Endothelial cell of umbilical vein (primary cell): ENCODE measurements at places on chromosomes 5 and 9. TPM values are rescaled to one million over a fixed set of nuclear protein-coding genes. Genes with fewer than 3 reads are reported as not detected.

The IFNA13 gene
- not detected in 2 replicates for total RNA-seq

The FOXD4 gene
- 0.35 and 0.42 TPM in 2 replicates for total RNA-seq

The DOCK2 gene
- 0.62 and 4.8 TPM in 2 replicates for total RNA-seq

The GABRA6 gene
- total RNA-seq, result not detected in 2 replicates

The SLC1A3 gene
- total RNA-seq, result 0.44 TPM in 1 of 2 replicates, not detected in the other

The LCN9 gene
- total RNA-seq, result not detected in 2 replicates

The PCDHA11 gene
- total RNA-seq, result 0.12 TPM in 1 of 2 replicates, not detected in the other

The FBP1 gene
- total RNA-seq, result 2.2 and 3.8 TPM in 2 replicates

The ZBTB26 gene
- total RNA-seq, result 4.8 and 5.0 TPM in 2 replicates

The FPGS gene
- total RNA-seq, result 90.2 and 90.7 TPM in 2 replicates

The CARD9 gene
- total RNA-seq, result 0.16 and 0.71 TPM in 2 replicates

The STPG3 gene
- total RNA-seq, result not detected in 2 replicates

The DENND1A gene
- 15.7 and 18.5 TPM in 2 replicates for total RNA-seq

- no peak for DNase-seq
These were observed 119.6 kb downstream of the SEMA6A start for GRCh38 chr5:116455061-116455460.

DNA sequence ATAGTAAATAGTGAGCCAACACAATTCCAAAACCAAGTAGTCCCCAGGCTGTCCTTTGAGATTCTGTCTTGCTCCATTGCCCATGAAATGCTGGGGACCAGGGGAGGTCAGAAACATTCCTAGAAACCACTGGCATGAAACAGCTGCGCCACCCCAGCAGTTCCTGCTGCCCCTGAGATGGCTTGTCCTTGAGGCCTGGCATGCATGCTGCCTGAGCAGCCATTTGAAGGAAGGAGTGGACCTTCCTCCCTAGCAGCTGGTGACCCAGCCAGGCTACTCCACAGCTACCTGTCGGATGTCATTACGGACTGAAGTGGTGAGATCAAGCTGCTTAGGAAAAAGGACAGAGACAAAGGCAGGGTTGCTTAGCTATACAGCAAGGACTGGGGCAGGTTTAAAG lies 260.6 kb downstream of the DENND1A start:
- DNase-seq, result no peak

DNA sequence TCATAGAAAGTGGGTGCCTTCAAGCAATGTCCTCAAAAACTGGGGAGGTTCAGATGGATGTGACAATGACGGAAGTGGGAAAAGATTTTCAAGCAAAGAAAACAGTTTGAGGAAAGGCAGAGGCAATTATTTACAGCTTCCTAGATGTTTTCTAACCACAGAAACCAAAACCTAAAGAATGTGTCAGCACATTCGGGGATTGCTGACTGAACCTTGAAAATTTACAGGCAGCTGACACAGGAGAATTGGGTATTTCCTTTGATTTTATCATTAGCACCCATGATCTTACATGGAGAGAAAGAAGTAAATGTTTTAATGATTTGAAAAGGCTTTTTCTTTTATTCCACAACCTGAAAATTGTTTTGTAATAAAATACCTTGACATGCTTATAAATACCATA lies 369.0 kb downstream of the ACTL7B start:
- DNase-seq, result no peak

DNA sequence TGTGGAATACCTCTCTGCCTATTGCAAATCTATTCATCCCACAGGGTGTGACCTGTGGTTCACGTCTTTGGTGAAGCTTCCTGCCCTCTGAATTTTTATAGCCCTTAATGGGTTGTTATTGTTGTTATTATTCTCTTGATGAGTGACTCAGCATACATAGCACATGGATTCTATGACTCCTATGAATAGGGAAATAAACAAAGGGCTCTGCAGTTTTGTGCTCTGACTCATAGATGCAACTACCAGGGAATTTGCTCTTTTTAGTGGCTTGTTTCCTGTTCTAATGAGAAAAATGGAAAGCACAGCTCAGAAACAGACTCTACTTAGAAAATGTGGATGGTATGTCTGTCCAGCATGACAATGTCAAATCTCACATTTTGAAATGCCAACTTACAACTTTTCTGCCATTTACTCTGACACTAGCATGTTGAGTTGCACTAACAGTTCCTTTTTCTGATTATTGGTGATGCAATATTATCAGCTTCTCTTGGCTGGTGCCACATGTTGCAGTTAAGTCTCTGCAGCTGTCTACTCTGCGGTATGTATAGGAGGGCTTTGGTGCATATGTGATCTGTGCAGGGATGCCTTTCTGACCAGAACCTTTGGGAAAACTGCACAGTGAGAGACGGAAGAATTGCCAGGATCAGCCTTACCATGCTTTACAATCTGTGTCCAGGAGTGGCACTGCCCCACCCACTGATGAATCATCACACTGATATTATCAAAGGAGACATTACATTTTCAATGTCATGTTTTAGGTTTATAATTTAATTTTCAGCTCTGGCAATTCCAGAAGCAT lies 996.4 kb upstream of the WWC1 start:
- DNase-seq, result peak; percentile 92

DNA sequence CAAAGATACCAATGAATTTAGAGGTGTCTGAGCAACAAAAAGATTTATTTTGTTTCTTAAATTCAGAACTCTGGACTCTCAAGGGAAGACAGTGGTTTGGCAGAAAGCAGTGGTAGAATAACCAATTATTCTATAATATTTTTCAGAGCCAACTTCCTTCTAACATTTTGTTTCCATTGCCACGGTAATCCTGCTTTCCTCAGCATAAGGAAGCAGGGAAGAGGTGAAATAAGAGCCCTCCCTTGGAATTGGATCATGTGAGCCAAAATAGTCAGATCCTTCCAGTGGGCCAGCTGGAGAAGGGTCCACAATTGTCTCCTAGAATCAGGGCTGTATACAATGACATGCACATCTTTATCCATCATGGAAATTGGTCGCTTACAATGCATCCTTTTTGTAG lies 130.0 kb upstream of the MAP1B start:
- DNase-seq, result no peak

- DNase-seq, result peak; percentile 57
These were observed 48.7 kb downstream of the KIAA1958 start for GRCh38 chr9:112535301-112535700.

- DNase-seq, result no peak
These were observed 95.1 kb upstream of the ARAP3 start for GRCh38 chr5:141777130-141777529.

- no peak for DNase-seq
These were observed 178.5 kb downstream of the RAB3C start for GRCh38 chr5:58761407-58761806.

- no peak for DNase-seq
These were observed 20.4 kb upstream of the CYFIP2 start for GRCh38 chr5:157245476-157245875.

DNA sequence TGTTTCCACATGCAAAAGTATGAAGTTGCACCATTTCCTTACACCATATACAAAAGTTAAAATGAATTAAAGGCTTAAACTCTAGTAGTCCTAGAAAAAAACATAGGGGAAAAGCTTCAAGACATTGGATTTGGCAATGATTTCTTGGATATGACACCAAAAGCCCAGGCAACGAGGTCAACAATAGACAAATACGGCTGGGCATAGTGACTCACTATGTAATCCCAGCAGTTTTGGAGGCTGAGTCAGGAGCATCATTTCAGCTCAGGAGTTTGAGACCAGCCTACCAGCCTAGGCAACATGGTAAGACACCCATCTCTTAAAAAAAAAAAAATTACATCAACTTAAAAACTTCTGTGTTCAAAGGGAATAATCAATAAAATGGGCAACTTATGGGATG lies 30.9 kb upstream of the SREK1 start:
- no peak for DNase-seq

DNA sequence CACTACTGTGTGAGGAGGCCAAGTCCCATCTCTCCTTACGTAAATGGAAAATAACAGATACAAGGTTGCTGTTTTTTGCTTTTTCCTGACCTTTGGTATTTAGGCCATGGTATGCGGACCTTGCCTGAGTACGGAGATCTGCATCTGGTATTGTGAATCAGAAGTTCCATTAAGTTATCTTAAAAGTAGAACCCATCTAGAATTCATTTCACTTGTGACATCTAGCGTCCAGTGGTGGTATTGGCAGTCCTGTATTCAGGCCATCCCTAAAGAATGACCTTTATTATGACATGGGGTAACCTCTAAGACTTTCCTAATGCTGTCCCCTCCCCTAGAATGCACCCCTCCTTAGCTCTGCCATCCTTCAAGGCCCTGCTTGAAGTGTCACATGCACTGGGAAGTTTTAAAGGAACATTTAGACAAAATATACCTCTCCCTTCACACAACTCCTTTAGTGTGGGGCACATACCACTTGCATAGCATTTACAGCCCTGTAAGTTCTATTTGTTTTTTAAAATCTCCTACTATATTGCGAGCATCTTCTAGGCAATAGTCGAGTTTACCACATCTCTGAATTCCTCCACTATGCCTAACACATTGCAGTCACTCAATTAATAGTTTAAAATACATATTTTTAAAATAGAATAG lies 1.9 kb upstream of the SPDL1 start:
- peak; percentile 72 for DNase-seq

DNA sequence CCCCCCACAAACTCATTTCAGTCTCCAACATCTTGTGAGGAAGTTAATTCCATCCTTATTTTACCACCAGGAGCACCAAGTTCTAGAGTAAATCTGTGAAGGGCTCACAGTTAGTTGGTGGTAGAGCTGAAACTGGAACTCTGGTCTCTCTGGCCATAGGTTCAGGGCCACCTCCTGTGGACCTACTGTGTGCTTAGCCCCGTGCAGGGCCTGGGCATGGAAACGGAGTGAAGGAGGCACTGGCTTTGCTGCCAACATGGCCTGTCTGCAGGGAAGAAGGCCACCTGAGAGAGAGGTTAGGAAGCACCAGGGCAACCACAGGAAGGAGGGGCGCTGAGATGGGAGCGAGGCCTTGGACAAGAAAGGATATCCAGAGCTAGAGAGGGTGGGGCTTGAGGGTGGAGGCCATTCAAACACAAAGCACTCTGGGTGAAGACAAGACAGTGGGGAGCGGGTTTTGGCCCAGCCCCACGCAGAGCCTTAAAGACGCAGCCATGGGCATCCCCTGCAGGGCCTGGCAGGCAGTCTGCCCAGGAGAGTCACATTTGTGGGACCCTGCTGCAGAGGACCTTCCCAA lies 16.0 kb upstream of the DAB2IP start:
- no peak for DNase-seq

DNA sequence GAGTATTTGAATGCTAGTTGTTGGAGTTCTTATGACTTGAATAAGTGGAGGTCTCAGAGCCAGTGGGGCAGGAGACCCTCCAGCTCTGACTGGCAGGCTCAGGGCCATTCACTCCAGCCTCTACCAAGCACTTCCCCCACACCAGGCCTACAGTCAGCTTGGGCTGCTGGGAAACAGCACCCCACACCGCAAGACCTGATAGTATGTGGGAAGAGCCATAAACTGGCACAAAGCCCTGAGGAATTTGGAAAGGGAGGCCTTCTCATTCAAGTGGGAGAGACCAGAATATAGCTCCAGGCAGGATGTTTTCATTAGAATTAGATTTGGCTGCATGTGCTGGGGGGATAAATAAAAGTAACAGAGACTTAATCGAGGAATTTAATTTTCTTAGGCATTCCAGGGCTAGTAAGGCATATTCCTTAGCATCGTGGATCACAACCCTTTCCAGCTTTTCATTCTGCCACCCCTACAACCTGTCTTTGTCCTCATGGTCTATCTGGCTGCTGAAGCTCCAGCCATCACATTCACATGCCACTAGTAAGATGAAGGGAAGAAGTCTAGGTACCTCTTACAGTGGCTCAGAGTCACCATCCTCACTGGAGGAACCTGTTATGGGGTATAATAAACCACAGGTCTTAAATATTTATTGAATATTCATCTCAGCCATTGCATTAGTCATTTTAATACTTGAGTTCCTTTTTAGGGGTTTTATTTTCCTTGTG lies 47.5 kb downstream of the TMOD1 start:
- DNase-seq, result no peak

GRCh38 chr9:121731090-121731489 lies 79.7 kb downstream of the DAB2IP start:
- DNase-seq, result no peak

DNA sequence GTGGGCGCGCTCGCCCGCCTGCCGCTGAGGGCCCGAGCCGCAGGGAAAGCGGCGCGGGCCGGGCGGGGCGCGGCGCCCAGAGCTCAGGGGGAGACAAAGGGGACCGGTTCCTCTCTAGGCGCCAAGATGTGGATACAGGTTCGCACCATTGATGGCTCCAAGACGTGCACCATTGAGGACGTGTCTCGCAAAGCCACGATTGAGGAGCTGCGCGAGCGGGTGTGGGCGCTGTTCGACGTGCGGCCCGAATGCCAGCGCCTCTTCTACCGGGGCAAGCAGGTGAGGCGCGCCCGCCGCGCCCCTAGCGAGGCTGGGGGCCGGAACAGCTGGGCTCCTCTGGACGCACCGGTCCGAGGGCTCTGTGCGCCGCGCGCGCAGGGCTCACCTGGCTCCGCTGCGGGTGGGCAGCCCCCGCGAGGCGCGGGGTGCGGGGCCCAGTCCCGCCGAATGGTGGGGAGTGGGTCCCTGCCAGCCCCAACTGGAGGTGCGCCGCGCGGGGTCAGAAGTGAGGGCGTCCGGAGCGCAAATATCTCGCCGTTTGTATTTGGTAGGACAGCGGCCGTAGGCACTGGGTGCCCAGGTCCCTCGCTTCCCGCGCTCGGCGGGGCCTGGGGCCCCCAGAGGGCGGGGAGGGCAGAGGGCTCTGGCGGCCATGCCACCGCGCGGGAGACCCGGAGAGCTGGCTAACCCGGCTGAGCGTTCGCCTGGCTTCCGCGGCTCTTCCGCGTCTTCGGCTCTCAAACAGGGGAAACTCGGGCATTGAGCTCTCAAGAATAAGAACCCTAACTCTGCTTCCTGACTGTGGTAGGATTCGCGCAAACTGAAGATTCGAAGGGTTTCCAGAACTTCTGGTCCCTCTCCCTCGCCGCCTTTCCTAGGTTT lies 607 bp downstream of the UHRF2 start:
- DNase-seq, result no peak
